Left lobe of liver (tissue), 2 donors: ENCODE measurements at places on chromosomes 6 and 20.

- DNase-seq = no peak
These were observed 29.9 kb upstream of the FERMT1 start for GRCh38 chr20:6152777-6153176.

DNA sequence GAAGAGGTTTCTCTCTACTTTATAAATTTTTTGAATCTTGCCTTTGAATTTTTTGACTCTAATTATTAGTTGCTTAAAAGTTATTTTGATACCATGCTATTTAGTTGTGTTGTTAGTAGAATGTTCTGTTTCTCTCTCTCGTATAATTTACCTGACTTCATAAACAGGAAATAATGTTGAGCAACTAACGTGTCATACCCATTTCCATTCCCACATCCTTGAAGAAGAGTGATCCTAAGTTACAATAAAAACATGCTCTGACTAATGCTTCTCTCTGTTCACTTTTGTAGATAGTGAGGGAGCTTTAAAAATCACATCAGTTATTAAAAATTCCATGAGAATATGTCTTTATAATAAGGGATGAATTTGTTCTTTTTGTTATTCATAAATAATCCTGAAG is 69.7 kb downstream of the SAMD5 start:
- no peak for DNase-seq

GRCh38 chr20:2796011-2796660 is 4.3 kb downstream of the CPXM1 start:
- DNase-seq = no peak

- DNase-seq = peak; percentile 66
These were observed 534 bp downstream of the KIAA1755 start for GRCh38 chr20:38260025-38260377.

- DNase-seq = no peak
These were observed 86.6 kb downstream of the JARID2 start for GRCh38 chr6:15332446-15332845.

- peak; percentile 82 for DNase-seq
These were observed 43.4 kb upstream of the ESR1 start for GRCh38 chr6:151763938-151764680.

DNA sequence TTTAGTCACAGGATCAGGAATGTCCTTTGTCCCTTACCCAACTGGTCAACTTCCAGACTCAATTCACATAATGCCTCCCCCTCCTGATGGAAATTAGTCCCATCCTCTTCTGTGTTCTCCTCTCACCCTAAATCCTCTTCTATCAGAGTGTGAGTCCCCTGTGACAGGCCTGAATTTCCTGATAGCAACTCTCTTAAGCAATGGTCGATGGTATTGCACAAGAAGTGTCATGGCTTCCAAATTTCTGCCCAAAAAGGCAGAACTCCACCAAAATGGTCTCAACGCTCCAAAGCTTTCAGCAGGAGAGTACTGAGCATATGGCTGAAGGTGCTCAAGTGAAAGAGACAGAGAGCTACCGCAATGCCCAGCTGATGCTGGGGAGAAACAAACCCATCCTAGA is 2.4 kb downstream of the PREP start:
- no peak for DNase-seq

DNA sequence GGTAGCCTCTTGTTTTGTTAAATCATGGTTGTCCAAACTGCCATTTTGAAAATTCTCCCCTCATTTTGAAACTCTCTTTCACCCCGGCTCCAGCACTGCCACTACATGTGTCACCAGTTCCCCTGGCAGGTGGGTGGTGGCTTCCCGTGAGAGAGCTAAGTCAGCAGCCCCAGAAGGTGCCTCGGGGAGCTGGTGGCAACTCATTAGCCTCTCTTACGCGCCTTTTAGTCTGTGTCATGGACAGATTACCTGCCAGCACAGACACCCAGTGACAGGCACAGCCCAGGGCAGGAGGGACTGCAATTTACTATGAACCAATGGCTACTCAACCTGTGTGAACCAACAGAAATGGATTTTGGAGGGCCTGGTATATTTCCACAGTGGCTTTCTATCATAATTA is 147.1 kb upstream of the SASH1 start:
- DNase-seq = no peak

DNA sequence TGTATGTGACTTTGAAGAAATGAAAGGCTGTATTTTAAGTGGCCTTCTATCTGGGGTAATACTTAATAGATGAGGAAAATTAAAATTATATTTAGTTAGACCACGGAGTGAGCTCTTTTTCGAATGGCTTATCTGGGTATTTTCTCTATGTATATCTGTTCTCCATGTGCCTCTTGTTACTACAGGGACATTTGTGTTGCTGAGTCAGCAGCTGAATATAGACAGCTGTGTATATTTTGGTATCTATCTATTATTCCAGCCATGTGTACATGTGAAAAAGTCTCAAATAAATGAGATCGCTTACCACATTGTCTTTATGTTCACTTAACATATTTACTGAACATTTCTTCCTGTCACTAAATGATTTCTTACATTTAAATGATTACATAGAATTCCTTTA is 57.2 kb downstream of the TMEM200A start:
- no peak for DNase-seq

GRCh38 chr20:2631228-2631627 is 21.2 kb upstream of the NOP56 start:
- no peak for DNase-seq

DNA sequence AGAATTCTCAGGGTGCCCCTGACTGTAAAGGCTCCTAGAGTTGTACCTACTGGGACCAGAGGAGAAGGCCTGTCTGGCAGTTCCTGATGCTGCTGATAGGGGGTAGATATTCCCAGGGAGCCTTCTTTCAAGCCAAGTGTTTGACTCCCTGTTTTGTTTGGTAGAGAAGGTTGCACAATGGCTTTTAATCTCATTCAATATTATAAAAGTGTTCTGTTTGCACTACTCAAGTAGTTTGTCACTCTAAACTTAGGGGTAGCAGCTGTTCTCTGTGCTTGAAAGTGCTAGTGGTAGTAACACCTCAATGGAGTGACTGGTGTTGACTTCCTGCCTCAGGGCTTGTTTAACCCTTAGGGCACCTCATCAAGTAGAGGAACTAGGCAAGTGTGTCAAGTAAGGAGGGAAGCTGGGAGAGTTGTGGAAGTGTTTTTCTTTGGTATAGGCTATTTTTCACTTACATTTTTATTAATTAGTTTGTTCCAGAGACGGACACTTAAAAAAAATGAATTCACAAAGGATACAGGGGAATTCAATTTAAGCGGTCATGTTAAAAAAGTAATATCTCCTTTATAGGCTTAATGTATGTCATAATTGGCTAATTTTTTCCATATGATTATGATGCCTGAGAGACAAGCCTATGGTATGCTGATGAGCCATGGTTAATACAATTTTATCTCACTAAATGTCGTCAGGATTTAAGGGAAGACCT is 38.1 kb downstream of the BICRAL start:
- DNase-seq = no peak

GRCh38 chr6:102766963-102767362 is 1373.5 kb downstream of the GRIK2 start:
- DNase-seq = no peak

DNA sequence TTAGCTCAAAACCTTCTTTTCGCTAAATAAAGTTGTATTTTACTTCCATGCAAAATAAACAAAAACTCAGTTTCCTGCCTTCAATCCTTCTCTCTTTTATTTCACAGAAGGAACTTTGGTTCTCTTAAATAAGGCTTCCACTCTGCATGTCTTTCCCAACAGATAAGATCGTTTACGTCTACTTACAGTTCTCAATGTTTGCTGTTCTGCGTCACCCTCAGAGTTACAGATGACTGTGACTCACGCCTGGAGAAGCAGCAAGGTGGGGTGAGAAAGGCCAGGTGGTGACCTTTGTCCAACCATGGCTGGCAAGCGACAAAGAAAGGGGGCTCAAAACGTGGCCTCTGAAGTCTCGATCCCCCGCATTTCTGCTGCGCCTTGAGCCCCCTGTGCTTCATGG is 51.4 kb upstream of the RPS6KA2 start:
- no peak for DNase-seq

- DNase-seq = no peak
These were observed 156.2 kb downstream of the THBS2 start for GRCh38 chr6:169097381-169097959.
